Right lung (tissue), 10 donors: ENCODE measurements at places on chromosomes 12 and 14.

DNA sequence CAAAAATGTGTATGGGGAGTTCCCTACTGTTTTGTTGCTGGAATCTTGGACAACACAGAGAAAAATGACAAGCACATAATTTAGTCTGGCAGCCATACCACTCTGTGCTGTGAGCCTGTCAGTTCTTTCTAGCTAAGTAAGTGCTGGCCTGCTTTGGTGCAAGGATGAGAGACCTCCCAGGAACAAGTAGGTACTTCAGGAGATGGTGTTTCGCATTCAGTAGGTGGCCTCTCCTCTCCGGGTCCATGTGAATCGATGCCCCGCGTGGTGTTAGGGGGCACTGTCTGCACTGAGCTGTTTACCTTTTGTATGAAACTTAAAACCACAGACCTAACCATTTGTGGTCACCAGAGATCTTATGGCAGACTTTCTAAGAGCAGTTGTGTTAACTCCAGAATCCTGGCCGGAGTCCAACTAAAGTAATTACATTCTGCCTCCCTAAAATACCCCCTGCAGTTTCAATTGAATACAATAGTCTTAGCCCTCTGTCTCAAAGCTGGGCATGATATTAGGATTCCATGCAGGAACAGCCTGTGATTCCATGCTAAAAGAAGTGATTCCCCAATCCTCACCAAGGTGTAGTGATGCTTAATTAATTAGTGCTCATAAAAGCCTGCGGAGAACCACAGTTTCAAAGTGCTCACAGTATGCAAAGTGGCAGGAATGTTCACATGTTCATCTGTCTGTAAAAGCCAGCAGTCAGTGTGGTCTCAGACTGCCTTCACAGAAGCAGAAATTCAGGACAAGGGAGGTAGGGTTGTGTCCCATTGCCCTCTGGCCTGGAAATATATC lies 64.2 kb downstream of the LLPH start:
- DNase-seq: peak; percentile 13

DNA sequence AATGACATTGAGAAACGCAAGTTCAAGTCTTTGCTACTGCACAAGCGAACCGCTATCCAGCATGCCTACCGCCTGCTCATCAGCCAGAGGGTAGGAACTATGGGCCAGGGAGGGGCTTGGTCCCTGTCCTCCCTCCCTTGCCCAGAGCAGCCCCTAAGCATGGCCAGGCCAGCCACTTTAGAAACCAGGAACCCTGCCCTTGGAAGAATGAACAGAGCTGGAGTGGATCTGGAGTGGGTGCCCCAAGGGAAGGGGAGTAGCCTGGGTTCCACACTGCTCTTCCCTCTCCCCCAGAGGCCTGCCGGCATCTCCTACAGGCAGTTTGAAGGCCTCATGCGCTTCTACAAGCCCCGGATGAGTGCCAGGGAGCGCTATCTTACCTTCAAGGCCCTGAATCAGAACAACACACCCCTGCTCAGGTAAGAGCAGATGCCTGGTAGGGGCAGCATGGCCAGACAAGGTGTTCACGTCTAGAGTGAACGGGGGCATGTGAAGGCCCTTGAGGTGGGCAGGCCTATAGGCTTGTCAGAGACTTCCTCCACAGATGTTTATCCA lies 55.8 kb downstream of the TPCN1 start:
- DNase-seq: no peak

DNA sequence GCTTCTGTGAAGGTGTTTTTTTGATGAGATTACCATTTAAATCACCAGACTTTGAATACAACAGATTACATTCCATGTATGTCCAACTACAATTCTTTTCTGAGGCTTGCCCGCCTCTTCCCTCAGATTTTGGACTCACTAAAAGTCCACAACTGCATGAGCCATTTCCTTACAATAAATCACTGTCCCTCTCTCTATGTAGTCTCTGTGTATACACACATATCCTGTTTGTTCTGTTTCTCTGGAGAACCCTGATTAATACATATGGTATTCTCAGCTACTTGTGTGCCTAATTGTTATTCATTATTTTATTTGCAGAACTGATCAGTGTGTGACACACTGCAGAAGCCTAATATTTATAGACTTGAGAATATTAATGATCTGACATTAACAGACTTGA lies 2.4 kb upstream of the MIPOL1 start:
- DNase-seq: no peak

GRCh38 chr14:54881235-54881760 lies 21.3 kb downstream of the GCH1 start:
- DNase-seq: peak; percentile 49

DNA sequence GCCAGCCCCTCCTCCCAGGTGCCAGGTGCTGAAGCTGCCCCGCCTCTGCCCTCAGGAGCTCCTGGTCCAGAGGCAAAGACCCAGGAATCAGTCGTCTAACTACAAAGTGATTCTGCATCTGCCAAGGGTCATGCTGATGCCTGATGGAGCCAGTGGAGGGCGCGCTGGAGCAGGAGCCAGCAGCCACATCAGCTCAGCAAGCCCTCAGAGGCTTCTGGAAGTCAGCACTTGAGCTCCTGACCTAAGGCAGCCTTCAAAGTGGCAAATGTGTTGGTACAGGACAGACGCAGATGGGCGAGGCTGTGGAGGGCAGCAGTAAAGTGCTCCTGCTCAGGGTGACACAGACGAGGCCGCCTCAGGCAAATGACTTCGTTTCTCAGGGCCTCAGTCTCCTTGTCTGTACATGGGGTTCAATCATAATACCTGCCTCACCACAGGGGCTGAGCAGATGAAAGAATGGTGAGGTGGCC lies 10.9 kb downstream of the C12orf43 start:
- no peak for DNase-seq

- peak; percentile 49 for DNase-seq
Measured at GRCh38 chr12:120972870-120973543, 5.3 kb upstream of the HNF1A start.

- no peak for DNase-seq
Measured at GRCh38 chr12:108886873-108887629, 7.2 kb downstream of the DAO start.

DNA sequence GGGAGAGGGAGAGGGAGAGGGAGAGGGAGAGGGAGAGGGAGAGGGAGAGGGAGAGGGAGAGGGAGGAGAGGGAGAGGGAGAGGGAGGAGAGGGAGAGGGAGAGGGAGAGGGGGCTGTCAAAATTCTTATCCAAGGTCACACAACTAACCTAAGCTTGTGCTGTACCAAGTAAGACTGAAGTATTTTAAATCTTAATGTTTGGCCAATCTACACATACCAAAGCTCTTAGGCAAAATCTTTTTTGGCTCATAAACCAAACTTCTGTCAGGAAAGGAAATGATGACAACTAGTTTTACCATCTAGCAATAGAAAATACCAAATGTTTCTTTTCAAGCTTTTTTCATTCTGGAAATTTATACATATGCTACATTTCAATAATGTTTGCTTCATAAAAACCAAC lies 33.8 kb downstream of the CCDC38 start:
- DNase-seq: no peak

- DNase-seq: no peak
Measured at GRCh38 chr14:86311151-86311550, 781.2 kb downstream of the FLRT2 start.

DNA sequence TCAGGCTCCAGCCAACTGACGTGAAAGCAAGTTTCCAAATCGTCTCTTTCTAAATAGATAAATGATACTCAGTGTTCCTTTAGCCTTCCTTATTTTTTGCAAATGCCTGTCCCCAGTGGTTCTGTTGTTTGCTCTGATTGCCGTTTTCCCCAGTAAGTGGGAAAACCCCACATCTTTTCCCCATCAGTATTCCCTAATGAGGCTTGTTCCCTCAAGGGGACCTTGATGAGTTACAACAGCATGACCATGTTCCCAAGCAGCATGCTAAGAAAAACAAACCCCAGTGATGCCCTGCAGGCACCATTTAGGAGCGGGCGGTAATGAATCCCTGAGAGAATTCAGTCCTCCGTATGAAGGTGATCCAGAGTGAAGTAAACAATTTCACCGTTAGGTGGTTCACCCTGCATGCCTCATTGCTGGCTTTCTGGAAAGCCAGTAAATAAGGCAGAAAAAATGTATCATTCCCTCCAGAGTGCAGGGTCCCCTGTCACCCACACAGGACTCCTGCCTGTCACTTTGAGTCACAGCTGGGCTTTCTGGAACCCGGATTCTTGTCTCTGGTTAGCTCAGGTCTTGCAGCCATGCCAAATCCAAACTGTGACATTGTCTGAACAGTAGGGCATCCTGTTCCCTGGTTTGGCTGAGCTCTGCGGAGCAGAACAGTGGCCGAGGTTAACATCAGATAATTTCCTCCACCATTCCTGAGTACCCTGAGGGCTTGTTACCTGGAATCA lies 222.6 kb downstream of the RGS6 start:
- DNase-seq: no peak

GRCh38 chr12:3249081-3249800 lies 172.1 kb downstream of the TSPAN9 start:
- no peak for DNase-seq

- DNase-seq: no peak
Measured at GRCh38 chr14:49516286-49516685, 69.9 kb downstream of the RPS29 start.

DNA sequence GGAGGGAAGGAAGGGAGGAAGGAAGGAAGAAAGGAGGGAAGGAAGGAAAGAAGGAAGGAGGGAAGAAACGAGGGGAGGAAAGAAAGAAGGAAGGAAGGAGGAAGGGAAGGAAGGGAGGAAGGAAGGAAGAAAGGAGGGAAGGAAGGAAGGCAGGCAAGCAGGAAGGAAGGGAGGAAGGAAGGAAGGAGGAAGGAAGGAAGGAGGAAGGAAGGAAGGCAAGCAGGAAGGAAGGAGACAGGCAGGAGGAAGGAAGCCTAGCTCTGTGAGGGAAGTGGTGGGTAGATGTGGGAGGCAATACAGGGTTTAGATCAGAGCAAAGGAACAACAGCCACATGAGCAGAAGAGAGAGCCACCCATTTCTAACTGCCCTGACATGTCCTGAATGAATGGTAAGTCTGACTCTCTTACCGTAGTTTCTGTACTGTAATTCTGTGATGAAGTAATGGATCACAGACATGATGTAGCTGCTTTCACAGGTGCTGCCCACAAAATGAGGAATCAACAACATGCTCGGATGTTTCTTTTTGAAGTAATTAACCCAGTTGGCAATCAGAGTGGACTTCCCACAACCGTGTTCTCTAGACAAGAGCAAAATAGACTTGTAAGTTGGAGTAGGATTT lies 24.4 kb upstream of the HSP90B1 start:
- DNase-seq: no peak

DNA sequence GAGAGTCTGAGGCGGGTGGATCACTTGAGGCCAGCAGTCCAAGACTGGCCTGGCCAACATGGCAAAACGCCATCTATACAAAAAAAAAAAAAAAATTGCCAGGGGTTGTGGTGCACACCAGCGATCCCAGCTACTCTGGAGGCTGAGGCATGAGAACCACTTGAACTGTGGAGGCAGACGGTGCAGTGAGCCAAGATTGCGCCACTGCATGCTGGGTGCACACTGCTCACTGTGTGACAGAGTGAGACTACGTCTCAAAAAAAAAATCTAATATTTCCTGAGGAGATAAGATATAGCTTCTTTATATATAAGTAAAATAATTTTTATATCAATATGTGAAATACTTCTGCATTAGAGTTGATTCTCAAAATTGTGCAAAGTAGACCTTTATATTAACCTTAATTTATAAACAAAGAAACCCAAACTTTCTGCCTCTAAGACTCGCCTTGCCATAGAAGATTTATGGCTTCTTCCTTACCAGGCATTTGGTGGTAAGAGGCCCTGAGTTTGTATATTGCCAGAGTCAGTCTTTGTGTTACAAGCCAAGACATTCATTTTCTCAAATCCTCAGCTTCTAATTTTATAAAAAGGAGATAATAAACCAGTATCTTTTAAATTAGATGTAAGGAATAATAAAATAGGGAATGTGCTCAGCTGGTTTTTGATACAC lies 1226.7 kb downstream of the FLRT2 start:
- DNase-seq: no peak

GRCh38 chr12:71144682-71145081 lies 13.1 kb downstream of the TSPAN8 start:
- no peak for DNase-seq

DNA sequence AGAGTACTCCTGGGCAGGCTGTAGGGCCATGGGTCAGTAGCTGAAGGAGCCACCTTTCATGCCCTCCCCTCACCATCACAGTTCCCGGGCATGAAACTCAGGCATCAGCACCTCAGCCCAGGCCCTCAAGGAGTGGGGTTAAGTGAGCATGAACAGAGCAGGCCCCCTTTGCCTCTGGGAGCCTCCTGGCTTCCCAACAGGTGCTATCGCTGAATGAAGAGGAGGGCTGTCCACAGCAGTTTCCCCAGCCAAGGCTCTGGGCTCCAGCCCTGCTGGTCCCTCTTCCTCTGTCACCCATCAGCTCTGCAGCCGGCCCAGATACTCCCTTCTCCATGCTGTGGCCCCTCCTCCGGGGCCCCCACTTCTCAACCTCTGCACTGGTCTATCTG lies 184.3 kb downstream of the ZFP36L1 start:
- DNase-seq: no peak

DNA sequence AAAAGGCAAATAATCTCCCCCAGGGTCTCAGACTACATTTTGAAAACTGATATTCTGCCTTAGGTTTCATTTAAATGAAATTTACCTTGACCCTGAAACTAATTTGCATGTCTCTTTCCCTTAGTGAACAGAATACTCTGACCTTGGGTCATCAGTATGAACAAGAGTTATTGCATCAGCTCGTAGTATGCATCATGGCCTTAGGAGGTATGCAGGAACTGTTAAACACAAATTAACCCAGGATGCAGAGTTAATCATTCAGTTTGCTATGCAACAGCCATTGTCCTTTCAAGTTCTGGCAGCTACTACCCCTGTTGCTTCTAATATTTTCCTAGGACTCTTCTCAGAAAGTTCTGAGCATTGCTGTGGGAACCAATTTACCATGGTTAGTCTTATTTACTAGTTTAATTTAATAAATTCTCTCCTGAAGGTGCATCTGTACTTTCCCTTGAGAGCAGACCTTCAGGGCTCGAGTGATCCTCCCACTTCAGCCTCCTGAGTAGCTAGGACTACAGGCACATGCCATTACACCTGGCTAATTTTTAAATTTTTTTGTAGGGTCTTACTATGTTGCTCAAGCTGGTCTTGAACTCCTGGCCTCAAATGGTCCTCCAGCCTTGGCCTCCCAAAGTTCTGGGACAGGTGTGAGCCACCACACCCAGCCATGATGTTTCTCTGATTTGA lies 126.7 kb downstream of the TTC6 start:
- DNase-seq: no peak

- DNase-seq: no peak
Measured at GRCh38 chr12:49652921-49653520, 29.7 kb downstream of the PRPF40B start.

- DNase-seq: no peak
Measured at GRCh38 chr12:31016057-31016456, 57.6 kb upstream of the DDX11 start.

DNA sequence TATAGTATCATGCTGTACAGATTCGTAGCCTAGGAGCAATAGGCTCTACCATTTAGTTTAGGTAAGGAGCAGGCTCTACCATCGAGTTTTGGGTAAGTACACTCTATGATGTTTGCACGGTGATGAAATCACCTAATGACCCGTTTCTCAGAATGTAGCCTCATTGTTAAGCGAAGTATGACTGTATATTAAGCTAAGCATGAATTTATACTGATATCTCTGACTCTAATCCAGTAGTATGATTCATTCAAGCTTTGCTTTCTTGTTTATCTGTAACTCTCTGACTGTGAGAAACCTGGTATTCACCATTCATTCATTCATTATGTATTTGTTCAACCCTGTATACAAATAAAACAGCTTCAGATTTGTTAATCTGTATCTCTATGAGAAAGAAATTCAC lies 283.9 kb upstream of the PRICKLE1 start:
- no peak for DNase-seq

- DNase-seq: no peak
Measured at GRCh38 chr12:47397664-47398281, 308.1 kb downstream of the RPAP3 start.

GRCh38 chr14:90447720-90448497 lies 51.1 kb downstream of the CALM1 start:
- no peak for DNase-seq
